ENCODE measurements at places on chromosomes 1 and 21.

DNA sequence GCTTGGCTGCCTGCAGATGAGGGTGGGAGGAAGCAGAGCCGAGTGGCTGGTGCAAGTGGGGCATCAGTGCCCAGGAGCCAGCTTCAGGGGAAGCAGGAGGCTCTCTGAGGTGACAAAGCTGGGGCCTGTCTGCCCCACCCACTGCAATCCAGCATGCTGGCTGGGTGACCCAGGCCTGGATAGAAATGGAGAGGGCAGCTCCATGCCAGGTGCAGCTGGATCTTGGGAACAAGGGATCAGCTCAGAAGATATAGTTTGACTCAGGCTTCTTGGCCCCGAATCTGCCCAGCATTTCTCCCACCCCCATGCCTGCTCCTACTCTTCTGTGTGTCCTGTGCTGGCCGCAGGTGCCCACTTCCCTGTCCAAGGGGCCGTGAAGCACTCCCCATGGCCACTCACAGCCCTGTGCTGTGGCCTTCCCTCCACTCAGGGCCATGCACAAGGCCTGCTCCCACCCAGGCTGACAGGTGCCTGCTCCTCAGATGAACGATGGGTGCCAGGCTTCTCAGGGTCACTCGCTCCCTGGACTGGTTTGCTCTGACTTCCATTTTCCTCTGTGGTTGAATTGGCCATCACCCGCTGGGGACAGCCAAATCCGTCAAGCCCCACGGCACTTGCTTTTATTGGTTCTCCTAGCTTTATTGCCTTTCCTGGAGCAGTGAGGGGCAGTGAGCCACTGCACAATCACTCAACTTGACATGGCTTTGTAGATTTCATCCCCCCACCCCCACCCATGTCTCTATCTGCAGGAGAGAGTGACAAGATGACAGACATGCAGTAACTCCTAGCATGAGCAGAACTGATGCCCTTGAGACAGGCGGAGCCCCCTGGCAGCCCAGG, 174.8 kb upstream of the VAMP3 start:
- DNase-seq = no peak

DNA sequence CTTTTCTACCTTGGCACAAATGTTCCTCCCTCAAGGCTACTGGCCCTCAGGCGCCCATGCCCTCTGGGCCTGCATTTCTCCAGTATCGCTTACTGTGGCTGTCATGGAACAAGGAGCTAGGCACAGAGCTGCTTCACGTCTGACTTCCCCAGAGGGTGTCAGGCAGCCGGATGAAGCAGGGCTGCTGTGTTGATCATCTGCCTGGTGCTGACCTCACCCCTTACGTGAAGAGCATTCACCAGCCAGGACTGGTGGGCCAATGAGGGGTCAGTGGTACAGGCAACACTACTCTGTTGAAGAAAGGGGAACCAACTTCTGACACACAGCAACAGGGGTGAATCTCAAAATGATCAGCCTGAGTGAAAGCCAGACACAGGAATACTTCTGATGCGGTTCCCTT, 215.5 kb upstream of the GALNT2 start:
- no peak for DNase-seq

- peak; percentile 38 for DNase-seq
These were observed 94.3 kb upstream of the EDN2 start for GRCh38 chr1:41578712-41579335.

GRCh38 chr1:17207046-17207445, 2.1 kb downstream of the PADI1 start:
- peak; percentile 83 for DNase-seq

- peak; percentile 51 for DNase-seq
These were observed 255.8 kb upstream of the CACYBP start for GRCh38 chr1:174743654-174744561.

- no peak for DNase-seq
These were observed 22.9 kb downstream of the UBIAD1 start for GRCh38 chr1:11295905-11296304.

DNA sequence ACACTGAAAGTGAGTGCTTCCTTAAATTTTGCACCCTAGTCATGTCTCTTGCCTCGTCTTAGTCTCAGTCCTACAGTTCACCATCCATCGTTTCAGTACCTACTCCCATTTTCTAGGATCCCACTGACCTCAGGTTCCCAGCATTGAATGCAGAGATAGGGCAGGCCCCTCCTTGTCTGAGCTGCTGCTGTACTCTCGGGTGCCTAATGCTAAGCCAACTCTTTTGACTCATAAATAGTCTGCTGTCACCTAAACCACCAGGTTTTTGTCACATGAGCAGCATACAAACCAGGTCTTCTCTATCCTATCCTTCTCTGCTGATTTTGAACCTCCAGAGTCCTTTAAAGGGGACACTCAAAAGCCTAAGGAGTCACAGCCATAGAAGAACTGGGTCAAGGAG, 3.0 kb downstream of the ARHGAP30 start:
- DNase-seq = no peak

DNA sequence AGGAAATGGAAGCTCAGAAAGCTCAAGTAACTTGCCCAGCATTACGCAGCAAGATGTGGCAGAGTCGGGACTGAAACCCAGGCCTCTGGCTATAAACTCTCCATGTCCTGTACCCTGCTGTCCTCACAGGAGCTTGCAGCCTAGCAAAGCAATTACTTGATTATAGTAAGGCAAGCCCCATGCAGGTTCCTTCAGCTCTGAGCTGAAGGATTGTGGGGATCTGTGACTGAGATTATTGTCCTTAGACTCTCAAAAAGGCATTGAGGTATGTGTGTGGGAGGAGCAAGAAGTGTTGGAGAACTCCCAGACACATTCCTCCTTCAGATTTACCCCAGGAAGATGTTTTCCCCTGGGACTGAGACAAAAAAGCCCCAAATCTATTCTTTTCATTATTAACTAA, 124.0 kb upstream of the SPATA6 start:
- no peak for DNase-seq

DNA sequence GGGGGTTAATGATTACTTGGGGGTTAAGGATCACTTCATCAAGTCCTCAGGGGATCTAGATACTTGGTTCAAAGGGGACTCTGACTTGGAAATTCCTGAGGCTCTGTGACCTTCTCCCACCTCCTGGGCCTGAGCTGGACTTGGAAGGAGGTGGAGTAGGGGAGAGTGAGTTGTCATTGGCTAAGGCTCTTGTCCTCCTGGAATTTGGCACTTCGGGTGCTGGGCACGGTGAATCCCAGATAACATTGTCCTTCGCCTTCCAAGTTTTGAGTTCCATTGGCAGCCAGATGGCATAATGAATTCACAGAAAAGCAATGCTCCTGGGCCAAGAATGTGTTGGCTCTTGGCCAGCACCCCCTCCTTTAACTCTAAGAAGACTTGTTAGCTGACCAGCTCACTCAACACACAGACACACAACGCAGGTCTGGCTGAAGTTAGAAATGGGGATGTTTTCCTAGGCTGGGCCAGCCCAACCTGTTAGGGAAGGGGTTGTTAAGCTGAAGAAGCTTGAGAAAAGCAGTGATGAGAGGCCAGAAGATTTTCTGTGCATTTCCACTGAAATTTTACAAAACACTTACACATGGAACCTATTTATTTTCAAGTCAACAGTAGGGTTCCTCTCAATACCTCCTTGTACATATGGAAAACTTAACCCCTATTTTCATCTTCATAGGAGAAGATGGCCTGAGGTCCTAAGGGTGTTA, 29.7 kb downstream of the SLC26A9 start:
- no peak for DNase-seq

GRCh38 chr1:90717356-90717664, 208 bp upstream of the BARHL2 start:
- DNase-seq = no peak

GRCh38 chr1:205692423-205692822, 12.1 kb upstream of the SLC45A3 start:
- no peak for DNase-seq

- peak; percentile 29 for DNase-seq
These were observed 547 bp downstream of the FOXD2 start for GRCh38 chr1:47438165-47439016.

GRCh38 chr1:7572654-7573152, 198.4 kb upstream of the VAMP3 start:
- DNase-seq = no peak

GRCh38 chr1:182626527-182626926, 22.3 kb upstream of the RGS16 start:
- DNase-seq = no peak

- no peak for DNase-seq
These were observed 10.2 kb downstream of the SH3BP5L start for GRCh38 chr1:248815407-248816034.

DNA sequence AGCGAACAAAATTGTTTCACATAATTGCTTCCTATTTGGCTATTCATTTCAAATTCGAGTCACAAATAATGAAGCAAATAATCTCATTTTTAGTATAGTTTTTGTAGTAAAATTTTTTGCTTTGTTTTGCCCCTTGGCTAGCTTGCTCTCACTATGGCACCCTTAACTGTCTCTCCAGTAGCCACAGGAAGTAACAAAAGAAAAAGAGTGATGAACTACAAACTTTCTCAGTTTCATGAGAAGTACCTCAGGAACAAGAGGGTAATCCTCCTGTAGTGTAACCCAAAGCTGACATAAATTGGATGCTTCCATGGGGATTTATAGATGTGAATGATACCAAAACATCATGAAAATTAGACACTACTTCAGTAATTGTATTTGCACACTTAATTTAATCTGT, 242.9 kb downstream of the BARHL2 start:
- no peak for DNase-seq

- DNase-seq = no peak
These were observed 52.0 kb upstream of the STUM start for GRCh38 chr1:226496453-226497015.

DNA sequence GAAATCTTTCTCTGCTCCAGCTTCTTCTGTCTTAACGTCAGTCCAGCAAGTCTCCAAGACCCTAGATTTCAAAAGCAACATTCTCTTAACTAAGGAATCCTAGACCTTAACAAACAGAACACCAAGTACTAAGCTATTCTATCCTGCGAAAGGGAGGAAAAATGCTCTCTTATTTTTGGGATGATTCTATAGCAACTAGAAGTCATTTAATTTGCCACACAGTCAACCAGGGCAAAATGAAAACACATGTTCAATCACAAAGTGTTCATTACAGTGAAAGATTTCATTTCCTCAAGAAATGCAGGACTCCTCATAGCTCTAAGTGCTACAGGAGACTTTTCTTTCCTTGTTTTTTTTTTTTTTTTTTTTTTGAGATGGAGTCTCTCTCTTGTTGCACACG, 36.2 kb upstream of the DOCK7 start:
- no peak for DNase-seq

DNA sequence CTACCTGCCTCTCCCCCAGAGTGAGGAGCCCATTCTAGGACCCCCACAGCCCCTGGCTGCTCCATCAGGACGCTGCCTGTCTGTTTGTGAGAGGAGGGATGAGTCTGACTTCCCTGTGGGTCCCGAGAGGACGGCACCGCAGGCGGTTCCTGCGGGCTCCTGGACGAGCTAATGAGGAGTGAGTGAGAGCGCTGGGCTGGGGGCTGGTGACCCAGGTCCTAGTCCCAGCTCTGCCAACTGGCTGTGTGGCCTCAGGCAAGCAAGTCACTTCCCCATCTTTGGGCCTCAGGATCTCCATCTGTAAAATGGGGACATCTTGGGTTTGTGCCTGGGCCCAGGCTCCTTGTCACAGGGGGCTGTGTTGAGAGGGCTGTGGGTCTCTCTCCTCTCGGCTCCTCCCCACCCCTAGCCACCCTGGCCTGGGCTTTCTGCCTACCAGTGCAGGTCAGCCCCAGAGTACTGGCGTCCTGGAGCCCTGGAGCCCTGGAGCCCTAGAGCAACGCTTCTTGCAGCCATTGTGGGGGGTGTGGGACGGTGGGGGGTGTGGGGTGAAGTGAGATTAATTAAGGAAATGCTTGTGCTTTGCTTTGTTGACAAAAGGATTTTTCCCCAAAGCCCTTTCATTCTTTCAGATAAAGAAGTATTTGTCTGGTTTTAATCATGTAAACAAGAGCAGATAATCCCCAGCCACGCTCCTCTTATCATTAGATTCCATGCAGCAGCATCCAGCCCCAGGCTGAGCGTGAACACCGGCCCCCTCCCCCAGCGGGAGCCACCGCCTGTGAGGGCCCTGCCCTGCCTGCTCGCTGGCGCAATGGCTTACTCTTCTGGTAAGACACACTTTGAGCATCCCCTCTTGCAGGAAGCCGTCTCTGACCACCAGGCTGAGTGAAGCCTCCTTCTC, 26.8 kb downstream of the SLC1A7 start:
- peak; percentile 9 for DNase-seq

- DNase-seq = peak; percentile 95
These were observed at the start of gene TRAF3IP3 for GRCh38 chr1:209755926-209756614. Gene TRAF3IP3 (plus strand): TSS chr1:209756053. CDS start chr1:209760040, 3,987 bp downstream.

DNA sequence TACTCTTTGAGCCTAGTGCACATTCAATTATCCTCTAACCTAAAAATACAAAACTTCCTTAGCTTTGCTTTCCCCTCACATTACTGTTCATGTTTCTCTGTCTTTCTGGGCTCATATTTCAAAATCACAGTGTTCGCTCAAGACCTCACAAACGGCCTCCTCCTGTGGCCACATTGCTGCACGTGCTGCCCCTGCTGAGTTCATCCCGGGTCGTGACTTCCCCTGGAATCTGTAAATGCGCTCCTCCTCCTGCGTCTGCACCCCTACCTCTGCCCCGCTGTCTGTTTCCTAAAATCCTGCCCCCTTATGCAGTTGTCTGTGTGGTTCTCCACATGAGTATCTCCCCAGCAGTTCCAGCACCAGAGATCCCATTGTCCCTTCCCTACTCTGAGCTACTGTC, 45.5 kb upstream of the RAVER2 start:
- no peak for DNase-seq

DNA sequence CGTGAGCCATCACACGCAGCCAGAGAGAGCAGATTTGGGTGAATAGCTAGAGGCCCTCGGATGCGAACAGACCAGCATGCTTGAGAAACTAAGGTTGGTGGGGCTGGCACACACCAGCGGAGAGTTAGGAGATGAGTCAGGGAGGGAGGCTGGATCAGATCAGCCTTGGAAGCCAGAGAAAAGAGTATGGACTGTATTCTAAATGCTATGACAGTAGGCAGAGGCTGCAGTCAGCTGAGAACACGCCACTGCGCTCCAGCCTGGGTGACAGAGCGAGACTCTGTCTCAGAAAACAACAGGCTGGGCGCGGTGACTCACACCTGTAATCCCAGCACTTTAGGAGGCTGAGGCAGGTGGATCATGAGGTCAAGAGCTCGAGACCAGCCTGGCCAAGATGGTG, 4.0 kb upstream of the PLEKHM2 start:
- DNase-seq = no peak

GRCh38 chr1:151578941-151579340, 32.9 kb upstream of the SNX27 start:
- no peak for DNase-seq

GRCh38 chr21:36589352-36589971, 109.5 kb upstream of the SIM2 start:
- DNase-seq = peak; percentile 53

DNA sequence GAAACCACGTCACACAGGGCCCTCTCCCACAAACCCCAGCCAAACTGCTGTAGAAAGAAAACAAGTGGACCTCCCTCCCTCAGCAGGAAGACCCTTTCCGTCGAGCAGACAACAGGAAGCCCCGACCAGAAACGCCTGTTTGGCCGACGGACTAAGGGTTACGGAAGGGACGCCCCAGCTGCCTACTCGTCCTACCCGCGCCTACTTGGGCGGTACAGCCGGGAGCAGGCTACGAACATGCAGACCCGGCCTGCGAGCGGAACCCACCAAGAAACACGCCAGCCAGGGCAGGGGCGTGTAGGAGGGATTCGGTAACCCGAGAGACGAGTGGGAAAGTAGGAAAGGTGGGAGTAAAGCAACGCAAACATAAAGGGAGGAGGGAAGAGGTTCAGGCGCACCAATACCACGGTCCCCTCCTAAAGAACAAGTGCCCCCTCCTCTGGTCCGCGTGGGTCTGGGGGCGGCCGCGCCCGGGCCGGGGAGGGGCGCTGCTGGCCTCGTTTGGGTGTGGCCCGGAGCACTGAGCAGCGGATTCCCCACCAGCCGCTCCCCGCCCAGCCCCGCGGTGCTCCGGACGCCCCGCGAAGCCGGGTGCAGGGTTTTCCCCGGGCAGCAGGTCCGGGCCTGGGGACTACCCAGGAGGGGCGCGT, 450 bp downstream of the S100A10 start:
- peak; percentile 75 for DNase-seq
